ENCODE measurements at places on chromosomes 7 and 10. TPM values are rescaled to one million over a fixed set of nuclear protein-coding genes. Genes with fewer than 3 reads are reported as not detected.

DNA sequence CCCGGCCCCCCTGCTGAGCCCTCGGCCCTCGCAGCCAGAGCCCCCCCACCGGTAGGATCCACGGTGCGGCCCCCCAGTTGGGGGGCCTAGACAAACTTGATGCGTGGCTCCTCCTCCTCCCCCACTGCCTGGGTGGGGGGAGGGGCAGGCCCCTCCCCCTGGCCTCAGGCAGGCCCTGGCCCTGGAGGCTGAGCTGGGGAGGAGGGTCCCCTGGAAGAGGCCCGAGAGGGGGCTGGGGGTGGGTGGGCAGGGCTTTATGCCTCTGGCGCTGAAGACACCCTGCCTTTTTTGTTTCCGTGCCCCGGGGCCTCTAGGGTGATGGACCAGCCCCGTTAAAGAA, 3.7 kb downstream of the VPS37D start:
- no peak for DNase-seq

TMEM178B gene
- not detected for total RNA-seq

- peak; percentile 66 for DNase-seq
Observed at GRCh38 chr7:1144269-1144771, 15.7 kb downstream of the ZFAND2A start.

- DNase-seq = no peak
Observed at GRCh38 chr10:48904861-48905260, 34.8 kb downstream of the LRRC18 start.

INTS1 gene
- total RNA-seq = 42.1 TPM

GRCh38 chr7:1579481-1580421, 9.9 kb upstream of the PSMG3 start:
- DNase-seq = peak; percentile 85

CNPY1 gene
- total RNA-seq = not detected

MALSU1 gene
- total RNA-seq = 169 TPM

DNA sequence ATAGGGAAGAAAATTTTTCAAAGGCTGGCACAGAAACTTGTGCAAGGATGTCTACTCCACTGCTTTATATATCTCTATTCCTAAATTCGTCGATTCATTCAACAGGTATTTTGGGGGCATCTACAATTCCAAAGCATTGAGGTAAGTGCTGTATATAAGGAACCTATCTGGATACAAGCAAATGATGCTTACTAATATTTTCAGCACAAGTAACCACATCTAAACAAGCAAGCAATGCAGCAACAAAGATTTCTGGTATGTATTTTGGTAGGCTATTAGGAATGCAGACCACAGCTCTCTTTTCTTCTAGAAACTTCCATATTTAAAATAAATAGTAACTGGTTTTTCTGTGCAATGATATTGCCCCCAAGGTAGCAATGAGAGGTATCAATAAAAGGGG, 183.9 kb downstream of the SGMS1 start:
- DNase-seq = no peak

- DNase-seq = no peak
Observed at GRCh38 chr10:124211921-124212320, 118.5 kb upstream of the CHST15 start.

DNA sequence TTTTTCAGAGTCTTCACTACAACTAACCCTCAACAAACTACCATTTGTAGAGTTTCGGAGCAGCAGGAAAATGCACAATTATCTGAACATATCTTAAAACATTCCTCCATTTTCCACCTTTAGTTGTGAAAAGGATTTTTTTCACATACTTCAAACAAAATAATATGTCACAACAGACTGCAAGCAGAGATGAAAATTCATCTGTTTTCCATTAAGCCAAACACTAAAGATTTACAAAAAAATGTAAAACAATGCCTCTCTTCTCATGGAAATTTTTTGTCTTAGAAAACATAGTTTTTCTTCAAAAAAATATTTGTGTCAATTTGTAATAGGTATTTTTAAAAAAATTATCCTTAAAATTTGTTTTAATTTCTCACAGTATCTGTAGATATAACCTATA, 98.9 kb downstream of the ARHGAP12 start:
- no peak for DNase-seq

CCL24 gene
- not detected for total RNA-seq

DNA sequence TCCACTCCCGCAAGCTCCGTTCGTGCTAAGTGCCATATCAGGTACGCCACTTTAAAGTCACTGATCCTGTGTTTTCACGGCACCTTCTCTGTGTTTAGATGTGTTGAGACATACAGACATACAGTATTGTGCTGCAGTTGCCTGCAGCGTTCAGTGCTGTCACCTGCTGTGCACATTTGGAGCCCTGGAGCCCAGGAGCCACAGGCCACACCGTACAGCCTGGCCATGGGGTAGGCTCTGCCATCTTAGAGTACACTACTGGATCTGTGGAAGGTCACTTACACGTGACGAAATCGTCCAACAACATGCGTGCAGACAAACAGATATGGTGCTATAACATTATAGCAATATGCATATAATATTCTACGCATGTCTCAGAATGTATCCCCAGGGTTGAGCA, 111.3 kb downstream of the ELFN1 start:
- no peak for DNase-seq

Measured in Karpas-422 (cell line).